CD8-positive, alpha-beta memory T cell (primary cell): ENCODE measurements at places on chromosomes 2 and 18.

DNA sequence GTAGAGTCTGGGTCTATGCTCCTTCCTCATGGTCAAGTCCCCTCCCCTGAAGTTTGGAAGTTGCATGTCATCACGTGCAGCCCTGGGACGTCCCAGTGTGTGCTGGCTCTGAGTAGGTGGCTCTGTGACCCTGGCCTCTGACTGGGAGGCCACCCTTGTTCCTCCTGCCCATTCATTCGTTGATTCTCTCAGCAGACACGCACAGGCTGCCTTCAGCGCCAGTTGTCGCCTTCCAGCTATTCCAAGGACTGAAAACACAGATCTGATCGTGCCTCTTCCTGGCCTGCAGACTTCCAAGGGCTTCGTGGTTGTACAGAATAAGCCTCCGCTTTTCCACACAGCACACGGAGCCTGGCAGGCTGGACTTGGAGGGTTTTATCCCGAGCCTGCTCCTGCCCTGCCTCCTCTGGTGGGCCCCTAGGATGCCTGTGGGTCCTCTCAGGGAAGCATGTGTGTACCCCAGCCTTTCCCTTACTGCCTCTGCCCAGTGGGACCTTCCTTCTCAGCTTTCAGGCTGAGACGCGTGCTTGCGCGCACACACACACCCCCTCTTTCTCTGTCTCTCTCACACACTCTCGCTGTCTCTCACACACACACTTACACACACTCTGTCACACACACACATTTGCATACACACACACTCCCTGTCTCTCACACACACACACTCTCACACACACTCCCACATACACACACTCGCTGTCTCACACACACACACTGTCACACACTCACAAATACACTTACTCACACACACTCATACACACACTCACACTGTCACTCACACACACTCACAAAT lies 17.7 kb downstream of the SH3BP4 start:
- no peak for DNase-seq
- H3K27me3 ChIP-seq, result no peaks in the 10 kb centered on the region
- no peak overlapping the region for H3K27ac ChIP-seq

DNA sequence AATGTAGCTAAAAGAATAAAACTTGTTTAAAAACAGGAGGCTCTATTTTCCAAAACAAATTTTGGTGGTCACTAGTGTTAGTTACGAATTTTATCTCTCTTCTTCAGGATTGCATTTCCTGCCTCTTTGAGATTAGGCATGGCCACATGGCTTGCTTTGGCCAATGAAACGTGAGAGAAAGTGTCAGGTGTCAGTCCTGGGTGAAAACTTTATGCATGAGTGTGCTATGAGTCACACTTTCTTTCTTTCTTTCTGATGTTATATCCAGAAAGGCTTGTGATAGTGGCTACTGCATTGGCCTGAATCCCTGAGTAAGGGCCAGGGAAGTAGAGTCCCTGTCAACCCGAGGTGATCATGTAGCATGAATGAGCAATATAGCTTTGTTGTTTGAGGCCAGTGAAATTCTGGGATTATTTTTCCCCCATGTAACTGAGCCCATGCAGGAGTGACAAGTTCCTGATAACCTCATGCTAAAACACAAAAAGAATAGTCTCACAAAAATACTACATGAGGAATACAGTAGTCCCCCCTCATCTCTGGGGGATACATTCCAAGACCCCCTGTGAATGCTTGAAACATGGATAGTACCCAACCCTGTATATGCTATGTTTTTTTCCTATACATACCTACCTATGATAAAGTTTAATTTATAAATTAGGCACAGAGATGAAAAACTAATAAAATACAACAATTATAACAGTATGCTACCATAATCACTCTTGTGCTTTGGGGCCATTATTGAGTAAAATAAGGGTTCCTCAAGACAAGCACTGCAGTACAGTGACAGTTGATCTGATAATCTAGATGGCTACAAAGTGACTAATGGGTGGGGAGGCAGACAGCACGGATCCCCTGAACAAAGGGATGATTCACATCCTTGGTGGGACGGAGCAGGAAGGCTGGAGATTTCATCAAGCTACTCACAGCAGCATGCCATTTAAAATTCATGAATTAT lies 109.5 kb downstream of the CDC42EP3 start:
- no peak overlapping the region for H3K4me3 ChIP-seq
- DNase-seq, result no peak
- H3K36me3 ChIP-seq, result no peaks in the 10 kb centered on the region
- no peaks in the 10 kb centered on the region for H3K27me3 ChIP-seq
- H3K4me1 ChIP-seq, result peaks cover 4% of the 10 kb centered on the region

GRCh38 chr2:120685974-120686297 lies 49.7 kb upstream of the GLI2 start:
- H3K36me3 ChIP-seq, result no peaks in the 10 kb centered on the region
- no peak overlapping the region for H3K4me3 ChIP-seq
- no peaks in the 10 kb centered on the region for H3K27me3 ChIP-seq
- no peaks in the 10 kb centered on the region for H3K4me1 ChIP-seq

DNA sequence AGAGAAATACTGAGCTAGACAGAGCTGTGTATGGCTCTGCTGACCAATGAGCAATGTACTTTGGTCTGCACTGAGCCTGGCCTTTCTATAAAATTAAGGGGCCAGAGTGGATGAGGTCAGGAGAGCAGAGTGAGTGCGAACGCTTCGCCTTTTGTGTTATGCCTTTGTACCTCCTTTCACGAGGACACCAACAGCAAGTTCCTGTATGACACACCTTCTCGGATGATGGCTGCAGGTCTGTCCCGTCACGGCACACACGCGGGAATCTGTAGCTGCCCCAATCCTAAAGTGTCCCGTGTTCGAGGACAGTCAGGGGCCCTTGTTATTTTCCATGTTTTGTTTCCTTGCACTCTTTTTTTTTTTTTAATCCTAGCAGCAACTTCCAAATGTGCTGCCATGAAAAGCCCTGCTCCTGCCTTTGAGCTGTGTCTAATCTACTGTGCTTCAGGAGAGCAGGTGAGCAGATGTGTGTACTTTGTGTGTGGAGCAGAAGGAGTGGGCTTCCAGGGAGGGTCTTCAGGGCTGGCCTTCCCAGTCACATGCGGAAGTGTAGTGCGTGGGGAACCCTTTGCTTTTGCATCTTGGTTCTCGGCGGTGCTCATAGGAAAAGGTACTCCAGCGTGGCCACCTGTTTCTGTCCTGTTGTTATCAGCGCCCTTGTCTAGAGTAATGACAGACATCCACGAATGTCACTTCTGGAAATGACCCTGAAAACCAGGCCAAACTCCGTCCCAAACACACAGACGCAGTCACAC lies 213.2 kb downstream of the NDUFA10 start:
- H3K27ac ChIP-seq, result no peak overlapping the region
- no peaks in the 10 kb centered on the region for H3K36me3 ChIP-seq
- no peaks in the 10 kb centered on the region for H3K27me3 ChIP-seq

DNA sequence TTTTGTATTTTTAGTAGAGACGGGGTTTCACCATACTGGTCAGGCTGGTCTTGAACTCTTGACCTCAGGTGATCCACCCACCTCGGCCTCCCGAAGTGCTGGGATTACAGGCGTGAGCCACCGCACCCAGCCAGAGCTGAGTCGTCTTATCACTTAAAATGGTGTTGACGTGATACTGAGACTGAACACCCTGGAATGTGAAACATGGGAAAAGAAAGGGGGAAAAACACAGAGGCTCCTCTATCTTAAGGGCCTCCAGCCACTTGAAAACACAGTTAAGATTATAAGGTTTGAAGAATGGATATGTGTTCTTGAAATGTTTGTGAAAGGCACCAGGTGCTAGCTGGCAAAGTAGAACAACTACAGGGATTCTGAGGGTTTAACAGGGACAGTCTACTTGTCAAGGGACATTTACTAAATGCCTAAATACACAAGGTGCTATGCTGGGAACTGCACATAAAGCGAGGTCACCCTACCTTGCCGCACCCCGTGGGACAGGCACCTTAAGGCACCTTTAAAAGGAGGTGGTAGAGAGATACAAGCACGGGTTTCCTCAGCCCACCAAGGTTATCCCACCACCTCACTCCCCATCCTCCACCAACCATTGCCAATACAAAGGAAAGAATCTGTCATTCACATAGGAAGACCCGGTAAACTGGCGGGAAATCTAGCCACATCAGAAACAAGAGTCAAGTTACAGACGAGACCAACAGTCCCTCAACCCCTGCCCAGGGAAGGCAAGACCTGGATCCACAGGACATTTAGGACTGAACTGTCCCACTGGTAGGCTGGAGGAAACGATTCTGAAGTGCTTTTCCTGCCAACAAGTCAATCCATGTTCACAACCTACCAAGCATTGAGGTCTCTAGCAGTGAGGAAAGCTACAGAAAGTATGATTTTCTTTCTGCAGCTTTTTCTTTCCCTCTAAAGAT lies 43.4 kb downstream of the STK39 start:
- peaks cover 3% of the 10 kb centered on the region for H3K4me1 ChIP-seq
- H3K27ac ChIP-seq, result no peak overlapping the region
- DNase-seq, result no peak
- no peak overlapping the region for H3K4me3 ChIP-seq
- H3K36me3 ChIP-seq, result no peaks in the 10 kb centered on the region
- no peaks in the 10 kb centered on the region for H3K27me3 ChIP-seq

DNA sequence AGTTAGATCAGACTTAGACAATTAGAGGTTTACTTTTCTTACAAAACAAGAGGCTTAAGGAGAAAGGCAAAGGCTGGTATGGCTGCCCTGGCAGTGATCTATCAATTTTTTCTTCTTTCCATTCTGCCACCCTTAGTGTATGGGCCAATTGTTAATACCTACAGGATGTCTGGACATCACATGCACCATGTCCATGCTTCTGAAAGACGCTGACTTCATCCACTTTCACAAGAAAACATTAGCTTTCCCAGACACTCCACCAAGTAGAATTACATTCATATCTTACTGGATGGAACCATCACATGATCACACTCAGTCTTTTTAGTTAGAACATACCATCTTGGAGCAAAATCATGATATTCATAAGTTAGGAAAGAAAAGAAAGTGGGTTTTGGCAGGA lies 120.9 kb downstream of the ARHGAP28 start:
- no peaks in the 10 kb centered on the region for H3K36me3 ChIP-seq
- H3K27ac ChIP-seq, result no peak overlapping the region
- H3K27me3 ChIP-seq, result no peaks in the 10 kb centered on the region
- no peak overlapping the region for H3K4me3 ChIP-seq

DNA sequence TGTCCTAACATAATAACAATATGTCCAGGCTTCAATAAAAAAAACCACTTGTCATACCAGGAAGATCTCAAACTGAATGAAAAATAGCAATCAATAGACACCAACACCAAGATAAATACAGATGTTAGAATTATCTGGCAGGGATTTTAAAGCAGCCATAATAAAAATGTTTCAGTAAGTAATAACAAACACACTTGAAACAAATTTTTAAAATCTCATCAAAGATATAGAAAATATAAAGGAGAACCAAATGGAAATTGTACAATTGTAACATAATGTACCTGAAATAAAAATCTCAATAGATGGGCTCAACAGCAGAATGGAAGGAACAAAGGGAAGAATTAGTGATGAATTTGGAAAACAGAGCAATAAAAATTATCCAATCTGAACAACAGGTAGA lies 128.1 kb downstream of the LYPD6 start:
- no peaks in the 10 kb centered on the region for H3K27me3 ChIP-seq
- no peak for DNase-seq
- H3K27ac ChIP-seq, result no peak overlapping the region
- no peak overlapping the region for H3K4me3 ChIP-seq
- no peaks in the 10 kb centered on the region for H3K36me3 ChIP-seq
- no peaks in the 10 kb centered on the region for H3K4me1 ChIP-seq

- DNase-seq, result no peak
- no peaks in the 10 kb centered on the region for H3K36me3 ChIP-seq
- no peak overlapping the region for H3K4me3 ChIP-seq
Measured at GRCh38 chr2:31240381-31241365, 6.7 kb downstream of the EHD3 start.
